ENCODE measurements at places on chromosomes 2 and 18.

- DNase-seq = no peak
These were observed 8.7 kb upstream of the RPRD1A start for GRCh38 chr18:36075862-36076587.

GRCh38 chr18:61845197-61845596, 47.6 kb downstream of the RNF152 start:
- DNase-seq = no peak

DNA sequence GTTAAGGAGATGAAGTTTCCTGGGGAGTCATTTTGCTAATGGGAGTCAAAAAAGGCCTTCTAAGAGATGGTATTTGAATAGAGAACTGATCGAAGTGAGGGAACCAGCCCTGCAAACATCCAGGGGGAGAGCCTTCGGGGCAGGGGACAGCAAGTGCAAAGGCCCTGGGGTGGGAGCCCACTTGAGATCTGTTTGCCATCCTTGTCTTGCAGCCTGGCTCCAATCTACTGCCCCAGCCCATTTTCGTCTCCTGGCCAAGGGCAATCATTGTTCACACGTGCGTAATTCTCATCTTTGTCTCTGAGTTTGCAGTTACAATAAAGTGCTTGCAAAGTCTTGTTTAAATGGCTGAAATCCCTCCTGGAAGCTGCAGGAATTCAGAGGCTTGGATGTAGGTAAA, 43.1 kb upstream of the AFF3 start:
- no peak for DNase-seq

GRCh38 chr2:9885036-9885684, 41.9 kb downstream of the TAF1B start:
- no peak for DNase-seq

DNA sequence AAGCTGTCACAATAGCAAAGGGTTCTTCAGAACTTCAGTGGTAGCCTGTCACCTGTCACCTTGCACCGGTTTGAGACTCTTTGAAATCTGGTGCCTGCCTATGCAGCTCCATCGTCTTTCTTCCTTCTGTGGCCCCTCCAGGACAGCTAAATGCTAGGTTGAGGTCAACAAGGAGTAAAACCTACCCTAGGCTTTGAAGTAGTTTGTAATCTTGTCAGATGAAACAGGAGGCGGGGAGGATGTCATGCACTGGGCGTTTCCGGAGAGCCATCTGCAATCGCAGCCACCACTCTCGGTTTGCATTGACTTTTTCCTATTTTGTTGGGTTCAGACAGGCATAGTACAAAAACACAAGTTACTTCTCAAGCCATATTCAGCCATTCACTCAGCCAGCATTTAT, 116.7 kb downstream of the LPIN1 start:
- peak; percentile 38 for DNase-seq

DNA sequence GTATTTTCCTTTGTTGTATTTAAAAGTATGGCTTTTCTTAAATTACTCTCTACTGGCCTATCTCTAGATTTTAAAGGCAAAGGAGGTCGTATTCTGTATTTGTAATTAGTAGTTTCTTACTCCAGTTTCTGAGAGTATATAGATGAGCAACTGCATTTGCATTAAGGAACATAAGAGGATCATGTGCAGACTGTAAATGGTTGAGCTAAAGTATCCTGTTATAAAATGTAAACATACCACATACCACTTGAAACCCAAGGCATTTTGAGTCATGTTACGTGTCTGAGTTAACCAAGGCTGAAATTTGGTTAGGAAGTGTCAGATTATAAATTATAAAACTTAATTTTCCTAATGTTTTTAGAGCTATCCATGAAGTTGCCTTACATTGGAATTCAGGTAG, 76.3 kb downstream of the GPD2 start:
- DNase-seq = no peak

DNA sequence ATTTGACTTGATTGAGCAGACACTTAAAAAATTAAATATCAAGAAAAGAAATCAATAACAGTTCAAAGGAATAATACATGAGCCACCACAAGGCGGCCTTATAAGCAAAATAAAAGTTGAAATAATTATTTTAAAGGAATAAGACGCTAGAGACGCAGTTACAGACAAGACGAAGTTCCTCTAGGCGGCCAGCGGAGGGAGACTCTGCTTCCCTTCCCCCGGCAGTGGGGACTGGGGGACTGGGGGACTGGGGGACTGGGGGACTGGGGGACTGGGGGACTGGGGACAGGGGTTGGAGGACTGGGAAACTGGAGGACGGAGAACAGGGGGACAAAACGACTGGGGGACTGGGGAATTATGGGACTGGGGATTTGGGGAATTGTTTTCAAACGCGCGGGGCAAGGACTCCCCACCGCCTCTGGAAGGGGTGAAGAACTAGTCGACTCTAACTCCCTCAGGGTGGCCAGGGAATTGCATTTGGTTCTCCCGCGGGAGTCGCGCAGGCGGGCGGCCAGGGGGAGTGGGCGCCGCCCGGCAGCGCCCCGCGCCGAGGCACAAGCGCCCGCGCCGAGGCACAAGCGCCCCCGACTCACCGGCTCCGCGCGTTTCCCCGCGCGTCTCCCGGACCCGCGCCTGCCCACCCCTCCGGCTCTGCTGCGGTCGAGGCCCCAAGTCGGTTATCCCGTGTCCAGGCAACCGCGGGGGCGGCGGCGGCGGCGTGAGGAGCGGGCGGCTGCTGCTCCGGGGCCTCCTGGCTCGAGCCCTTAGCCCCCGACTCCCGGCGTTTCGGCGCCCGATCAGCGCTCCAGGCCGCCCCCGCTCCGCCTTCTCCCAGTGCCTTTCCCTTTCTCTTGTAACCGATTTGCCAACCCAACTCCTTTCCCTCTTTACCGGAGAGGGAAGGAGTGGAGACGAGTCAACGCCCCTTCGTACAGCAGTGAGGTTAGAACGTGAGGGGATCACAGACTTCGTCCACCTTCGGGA, at the start of gene CCDC178:
CCDC178 (minus strand) TSS at position 662 of the 984 bp plus-strand sequence. CDS start 28,633 bp downstream, outside the sequence.
- DNase-seq = no peak

- DNase-seq = no peak
These were observed 511.4 kb downstream of the KCNJ3 start for GRCh38 chr2:155209696-155210450.

DNA sequence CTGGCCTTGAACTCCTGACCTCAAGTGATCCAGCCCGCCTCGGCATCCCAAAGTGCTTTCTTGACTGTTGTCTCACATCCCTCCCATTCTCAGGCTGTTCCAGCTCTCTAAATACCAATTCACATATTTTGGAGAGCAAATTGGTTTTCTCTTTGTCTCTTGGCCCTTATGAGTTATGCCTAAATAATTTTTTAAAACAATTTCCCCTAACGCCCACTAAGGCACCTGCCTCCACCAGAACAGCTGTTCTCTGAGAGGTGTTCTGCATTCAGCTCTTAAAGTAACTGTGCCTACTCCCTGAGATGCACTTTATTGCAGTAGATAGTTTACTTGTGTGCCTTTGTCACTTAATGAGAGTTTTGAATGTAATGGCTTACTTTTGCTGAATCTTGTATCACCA, 6.9 kb downstream of the CCDC195 start:
- DNase-seq = no peak

- DNase-seq = no peak
These were observed 23.9 kb downstream of the COL4A3 start for GRCh38 chr2:227188292-227188691.

DNA sequence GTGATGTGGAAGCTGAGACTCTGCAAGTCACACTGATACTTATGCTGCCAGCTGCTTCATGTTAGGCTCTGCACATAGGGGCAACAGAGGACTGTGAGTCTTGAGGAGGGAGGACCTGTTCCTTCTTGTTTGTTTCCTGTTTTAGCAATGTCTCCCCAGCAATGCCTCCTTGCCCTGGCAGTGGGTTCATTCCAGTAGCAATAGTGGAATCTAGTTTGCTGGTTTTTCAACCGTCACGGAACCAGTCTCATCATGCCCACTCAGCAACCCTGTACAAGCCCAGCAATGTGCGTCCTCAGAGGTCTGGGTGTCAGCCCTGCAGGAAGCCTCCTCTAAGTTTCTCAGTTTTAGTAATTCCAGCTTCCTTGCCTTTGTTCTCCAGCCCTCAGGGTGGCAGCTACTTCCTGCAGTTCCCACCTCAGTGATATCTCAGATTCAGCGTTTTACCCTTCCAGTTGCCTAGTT, 20.5 kb upstream of the ITGB6 start:
- DNase-seq = peak; percentile 91

- no peak for DNase-seq
These were observed 62.8 kb downstream of the SFXN5 start for GRCh38 chr2:73008766-73009135.

DNA sequence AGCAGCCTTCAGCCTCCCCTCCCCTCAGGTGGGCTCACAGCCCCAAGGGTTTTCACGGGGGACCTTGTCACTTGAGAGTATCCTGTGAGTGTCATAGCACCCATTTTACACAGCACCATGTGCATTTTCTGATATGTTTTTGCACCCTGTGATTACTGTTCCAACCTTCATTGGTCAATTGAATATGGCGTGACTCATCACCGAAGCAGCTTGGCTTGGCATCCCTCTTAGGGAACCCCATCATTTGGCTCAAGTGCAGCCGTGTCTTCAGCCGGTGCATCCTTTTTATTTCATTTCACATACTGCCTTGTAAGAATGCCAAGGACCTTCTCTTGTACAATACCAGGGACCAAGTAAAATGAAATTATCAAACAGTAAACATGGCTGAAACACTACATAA, 57.6 kb downstream of the NPAS2 start:
- no peak for DNase-seq
